ENCODE measurements at places on chromosomes 6 and 20.

DNA sequence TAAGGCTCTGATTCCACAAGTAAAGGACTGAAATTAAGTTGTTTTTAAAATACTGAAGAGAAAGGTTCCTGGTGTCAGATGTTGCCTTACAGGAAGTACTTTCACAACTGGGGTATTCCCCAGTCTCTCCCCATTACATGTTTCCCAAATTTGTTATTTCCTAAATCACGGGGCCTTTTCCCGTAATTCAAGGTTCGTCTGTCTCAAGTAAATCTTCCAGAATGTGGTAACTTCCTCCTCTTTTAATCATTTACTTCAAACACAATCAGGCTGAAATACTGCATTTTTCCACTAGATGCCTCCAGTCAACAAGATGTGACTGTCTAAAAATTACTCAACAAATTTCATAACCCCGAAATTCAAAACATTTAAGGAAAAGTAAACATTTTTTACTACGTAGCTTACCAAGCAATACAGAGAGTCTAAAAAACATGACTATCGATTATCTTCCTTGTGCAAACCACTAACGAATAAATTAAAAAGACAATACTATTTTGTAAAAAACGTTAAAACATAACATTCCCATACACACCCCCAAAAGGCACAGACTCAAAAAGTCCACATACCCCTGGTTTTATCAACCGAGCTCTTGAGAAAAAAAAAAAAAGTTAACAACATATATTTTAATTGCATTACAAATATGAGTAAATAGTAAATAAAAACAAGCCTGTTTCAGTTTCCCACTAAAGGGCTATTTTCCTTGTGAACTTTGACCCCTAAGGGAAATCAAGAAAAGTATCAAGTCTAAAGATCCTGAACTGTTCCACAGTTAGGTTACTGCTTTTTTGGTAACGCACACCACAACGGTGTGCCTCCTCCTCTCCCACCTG, 1.7 kb downstream of the SOD2 start:
- no peak for DNase-seq

GRCh38 chr6:139743664-139744437, 369.4 kb upstream of the CITED2 start:
- no peak for DNase-seq

DNA sequence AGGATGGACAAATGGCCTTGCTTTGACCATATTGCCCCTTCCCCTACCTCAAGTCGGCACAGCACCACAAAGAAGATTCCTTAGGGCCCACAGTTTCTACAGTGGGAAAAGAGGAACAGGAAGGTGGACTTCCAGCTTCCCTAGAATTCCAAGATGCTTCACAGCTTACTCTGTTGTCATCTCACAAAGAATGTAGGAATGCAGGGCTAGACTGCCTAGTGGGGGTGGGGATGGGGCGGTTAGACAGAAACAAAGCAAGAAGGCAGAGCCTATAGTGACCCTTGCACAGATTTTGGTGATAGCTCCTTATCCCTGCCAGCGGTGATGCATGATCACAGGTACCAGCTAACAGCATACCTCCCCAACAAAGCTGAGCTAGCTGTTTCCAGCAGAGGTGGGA, 607.6 kb upstream of the MAN1A1 start:
- DNase-seq = no peak

DNA sequence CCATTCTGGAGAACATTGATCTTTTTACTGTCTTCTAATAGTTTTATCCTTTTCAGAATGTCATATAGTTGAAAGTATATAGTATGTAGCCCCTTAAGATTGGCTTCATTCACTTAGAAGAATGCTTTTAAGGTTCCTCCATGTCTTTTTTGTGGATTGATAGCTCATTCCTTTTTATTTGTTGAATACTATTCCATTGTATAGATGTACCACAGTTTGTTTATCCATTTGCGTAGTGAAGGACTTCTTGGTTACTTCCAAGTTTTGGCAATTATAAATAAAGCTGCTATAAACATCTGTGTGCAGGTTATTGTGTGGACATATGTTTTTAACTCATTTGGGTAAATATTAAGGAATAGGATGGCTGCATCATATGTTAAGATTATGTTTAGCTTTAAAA, 27.8 kb downstream of the ABT1 start:
- no peak for DNase-seq

DNA sequence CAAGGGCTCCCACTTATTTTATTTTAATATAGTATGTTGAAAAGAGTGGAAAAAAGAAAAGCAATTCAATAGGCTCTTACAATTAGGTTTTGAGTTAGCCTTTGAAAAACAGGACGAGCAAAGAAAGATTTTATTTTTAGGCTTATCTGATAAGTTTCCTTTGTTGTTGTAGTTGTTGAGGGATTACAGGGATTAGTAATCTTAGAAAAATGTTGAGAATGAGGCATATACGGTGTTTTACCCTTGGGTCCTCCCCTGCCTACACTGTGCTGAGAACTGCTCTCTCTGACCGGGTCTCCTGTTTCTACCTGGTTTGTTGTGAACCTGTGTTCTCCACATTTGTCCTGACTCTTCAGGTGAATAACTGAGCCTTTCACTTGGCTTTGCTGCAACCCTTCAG, 16.7 kb downstream of the TRAPPC3L start:
- DNase-seq = no peak

DNA sequence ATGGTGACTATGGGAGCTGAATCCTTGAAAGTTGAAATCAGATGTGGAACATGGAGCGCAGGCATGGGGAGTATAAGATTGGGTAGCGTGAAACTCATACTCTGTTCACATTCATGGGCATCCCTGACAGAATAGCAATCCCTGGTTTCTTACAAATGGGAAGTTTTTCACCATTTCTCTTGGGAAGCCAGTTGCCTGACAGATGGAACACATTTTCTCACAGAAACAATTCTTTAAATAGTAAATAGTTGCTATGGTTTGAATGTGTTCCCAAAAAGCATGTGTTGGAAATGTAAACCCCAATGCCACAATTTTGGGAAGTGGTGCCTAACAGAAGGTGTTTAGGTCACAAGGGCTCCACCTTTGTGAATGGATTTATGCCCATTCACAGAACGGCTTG, 262.8 kb upstream of the HS3ST5 start:
- DNase-seq = no peak

DNA sequence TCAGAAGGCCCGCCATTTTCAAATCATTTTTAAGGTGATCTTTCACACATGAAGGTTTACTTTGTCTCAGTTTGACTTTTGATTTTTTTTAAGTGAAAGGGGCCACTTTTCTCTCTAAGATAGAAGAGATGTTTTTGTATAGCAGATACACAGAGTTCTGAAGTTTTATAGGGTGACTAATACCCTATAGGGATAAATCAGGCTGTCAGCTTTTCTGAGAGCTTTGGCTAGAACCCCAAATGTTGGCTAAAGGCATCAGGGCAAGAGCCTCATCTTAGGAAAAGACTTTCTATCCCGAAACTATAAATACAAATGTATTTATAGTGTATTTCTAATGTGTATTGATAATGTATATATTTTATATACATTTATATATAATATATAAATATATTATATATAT, 181.4 kb downstream of the TBX18 start:
- no peak for DNase-seq

DNA sequence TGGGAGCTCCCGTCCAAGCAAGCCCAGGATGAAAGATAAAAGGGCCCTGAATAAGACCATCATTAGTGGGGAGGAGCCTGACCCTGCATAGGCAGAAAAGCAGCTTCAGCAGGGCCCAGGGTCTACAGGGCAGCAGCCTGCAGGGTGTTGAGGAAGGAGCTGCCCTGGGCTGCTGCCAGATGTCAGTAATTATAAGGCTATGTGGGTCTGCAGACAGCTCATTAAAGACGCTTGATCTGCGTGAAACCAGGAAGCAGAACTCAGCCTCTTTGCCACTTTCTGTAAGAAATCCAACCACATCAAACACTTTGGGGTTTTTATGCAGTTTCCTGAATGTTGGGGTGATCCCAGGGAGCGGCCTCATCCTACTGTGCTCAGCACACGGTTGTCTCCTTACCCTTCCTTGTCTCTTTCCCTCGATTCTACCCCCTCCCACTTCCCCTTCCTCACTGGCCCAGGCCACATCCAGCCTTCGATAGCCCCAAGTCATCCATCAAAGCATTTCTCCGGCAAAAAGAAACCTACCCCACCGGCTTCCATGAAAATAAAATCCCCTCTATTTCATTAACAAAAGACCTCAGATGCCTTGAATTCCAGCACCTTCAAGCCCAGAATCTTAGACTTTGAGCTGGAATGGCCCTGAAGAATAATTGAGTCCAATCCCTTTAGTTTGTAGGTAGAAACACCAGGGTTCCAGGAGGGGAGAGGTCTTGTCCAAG, 1.0 kb upstream of the TGM6 start:
- DNase-seq = no peak

DNA sequence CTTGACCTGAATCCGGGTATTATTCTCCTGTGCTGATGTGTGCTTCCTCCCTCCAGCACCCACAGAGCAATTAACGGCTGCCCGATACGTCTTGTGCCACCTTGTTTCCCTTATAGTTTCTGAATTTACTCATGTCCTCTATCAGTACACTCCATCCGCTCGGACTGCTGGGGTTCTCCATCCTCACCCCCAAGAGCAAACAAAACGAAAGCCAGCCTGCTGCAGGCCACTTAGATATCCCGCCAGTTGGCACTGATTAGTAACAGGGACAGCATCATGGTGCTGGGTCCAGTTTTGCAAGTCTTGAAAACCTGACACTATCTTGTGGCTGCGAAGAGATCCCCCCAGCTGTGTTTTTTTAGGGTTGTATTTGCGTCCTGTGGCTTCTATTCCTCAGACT, 71.8 kb downstream of the SSR1 start:
- DNase-seq = no peak

- no peak for DNase-seq
Observed at GRCh38 chr6:163922562-163922961, 508.0 kb downstream of the QKI start.

DNA sequence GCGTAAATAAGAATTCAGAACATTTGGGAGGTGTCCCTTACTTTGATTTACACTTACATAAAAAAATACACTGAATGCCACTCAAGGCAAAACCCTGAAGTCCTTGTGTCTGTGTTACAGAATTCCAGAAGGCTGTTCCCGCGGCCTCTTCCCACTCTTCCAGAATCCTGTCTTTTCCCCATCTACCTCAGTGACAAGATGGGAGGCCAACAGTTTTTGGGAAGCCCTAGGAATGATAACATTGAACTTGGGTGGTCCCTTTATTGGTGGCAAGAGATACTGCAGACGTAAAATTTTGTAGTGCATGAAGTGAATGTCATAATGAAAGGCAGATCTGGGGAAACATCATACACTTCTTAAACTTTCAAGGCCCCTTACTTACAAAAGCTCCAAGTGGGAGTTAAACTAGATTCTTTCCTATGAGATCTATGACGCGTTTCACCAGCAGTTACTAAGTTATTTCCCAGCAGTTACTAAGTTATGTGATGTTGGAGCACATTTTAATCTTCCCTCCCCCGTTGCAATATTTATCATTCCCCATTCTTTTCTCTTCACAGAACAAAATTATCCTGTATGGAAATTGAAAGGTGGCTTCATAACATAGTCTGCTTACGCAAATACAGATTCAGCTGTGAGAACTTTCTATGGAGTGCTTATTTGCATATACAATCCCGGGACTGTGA, 79.5 kb downstream of the BCAS1 start:
- no peak for DNase-seq

DNA sequence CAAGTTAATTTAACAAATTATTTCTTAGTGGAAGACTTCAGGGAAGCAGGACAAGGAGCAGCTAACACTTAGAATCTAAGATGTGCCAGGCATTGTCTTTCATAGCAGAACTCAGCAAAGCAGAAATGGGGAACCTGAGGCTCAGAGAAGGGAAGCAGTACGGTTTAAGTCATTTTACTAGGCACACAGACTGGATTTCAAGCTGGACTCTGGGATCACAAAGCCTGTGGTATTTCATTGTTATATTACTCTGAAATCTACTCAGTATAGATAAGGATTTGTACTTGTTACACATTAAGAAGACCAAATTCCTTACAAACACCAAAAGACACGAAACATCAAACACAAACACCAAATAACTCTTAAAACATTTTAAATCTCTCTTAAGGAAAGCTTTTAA, 199.6 kb downstream of the ISM1 start:
- no peak for DNase-seq

GRCh38 chr6:17291778-17292177, 10.6 kb downstream of the RBM24 start:
- DNase-seq = no peak

DNA sequence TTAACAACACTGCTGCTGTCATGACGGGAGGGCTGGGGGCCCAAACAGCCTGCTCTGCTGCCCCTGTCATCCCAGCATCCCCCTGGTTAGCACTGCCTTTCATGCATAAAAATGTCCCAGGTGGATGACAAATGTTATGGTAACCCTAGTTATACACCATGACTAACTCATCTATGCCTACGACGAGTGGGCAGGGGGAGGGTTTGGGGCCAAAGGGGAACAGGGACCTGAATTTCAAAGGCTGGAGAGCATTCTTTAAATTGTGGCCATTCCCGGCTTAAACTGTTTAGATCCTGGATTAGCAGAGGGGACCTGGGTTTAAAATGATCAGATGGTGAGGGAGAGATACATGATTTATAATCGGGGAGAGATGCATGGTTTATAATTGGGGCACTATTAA, 24.4 kb downstream of the GNAS-AS1 start:
- no peak for DNase-seq

GRCh38 chr6:6176127-6176526, 144.3 kb downstream of the F13A1 start:
- no peak for DNase-seq

- DNase-seq = no peak
Observed at GRCh38 chr6:157849288-157850017, 26.4 kb downstream of the SNX9 start.

DNA sequence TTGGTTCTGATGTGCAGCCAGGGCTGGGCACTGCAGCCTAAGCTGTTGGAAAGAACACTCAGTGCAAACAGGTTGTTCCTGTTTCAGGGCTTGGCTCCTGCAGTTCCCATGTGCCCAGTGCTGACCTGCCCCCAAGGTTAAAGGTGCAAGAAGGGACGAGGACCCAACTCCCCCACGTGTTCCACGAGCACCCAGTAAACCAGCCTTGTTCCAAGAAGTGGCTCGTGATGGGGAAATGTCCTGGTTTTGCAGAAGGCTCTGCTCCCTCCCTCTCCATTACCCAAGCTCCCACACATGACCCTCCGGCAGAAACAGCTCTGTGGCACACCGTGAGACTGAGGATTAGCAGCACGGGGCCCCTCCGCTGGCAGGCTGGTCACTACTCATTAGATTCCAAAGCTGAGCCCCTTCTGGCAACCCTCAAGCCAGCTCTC, 9.4 kb downstream of the ACSS1 start:
- no peak for DNase-seq

GRCh38 chr6:92364948-92365541, 1054.3 kb downstream of the EPHA7 start:
- DNase-seq = no peak

GRCh38 chr6:129448965-129449364, 261.0 kb downstream of the ARHGAP18 start:
- DNase-seq = no peak

- DNase-seq = no peak
Observed at GRCh38 chr6:84284428-84285049, 57.1 kb upstream of the CEP162 start.

Data from stimulated activated CD8-positive, alpha-beta memory T cell treated with anti-CD3 and anti-CD28 coated beads, Interleukin-2, amount 100 ng/mL, for 48 hours (primary cell).